MG63 (cell line): ENCODE measurements at places on chromosomes 11 and 22. TPM values are rescaled to one million over a fixed set of nuclear protein-coding genes. Genes with fewer than 3 reads are reported as not detected.

The ARHGAP8 gene
- total RNA-seq = not detected in 2 replicates

The ABCC8 gene
- not detected in 2 replicates for total RNA-seq

The SCT gene
- total RNA-seq = not detected in 2 replicates

The SVIP gene
- total RNA-seq = 4.2 and 23.0 TPM in 2 replicates

The RPLP2 gene
- total RNA-seq = 770 and 1,105 TPM in 2 replicates

The OR8G1 gene
- total RNA-seq = not detected in 2 replicates

The DYNC2H1 gene
- 7.6 and 26.5 TPM in 2 replicates for total RNA-seq

The STK33 gene
- total RNA-seq = 1.4 and 1.8 TPM in 2 replicates

The PHF21A gene
- total RNA-seq = 2.0 and 79.2 TPM in 2 replicates

The MUC5AC gene
- not detected in 2 replicates for total RNA-seq

The IFITM10 gene
- total RNA-seq = 0.03 and 1.8 TPM in 2 replicates

The CLTCL1 gene
- total RNA-seq = 0.62 and 1.5 TPM in 2 replicates

The TMEM191B gene
- not detected in 2 replicates for total RNA-seq

The BRSK2 gene
- total RNA-seq = 4.7 and 6.9 TPM in 2 replicates

The TTC28 gene
- 2.9 and 3.1 TPM in 2 replicates for total RNA-seq

The HSCB gene
- total RNA-seq = 16.2 and 17.8 TPM in 2 replicates

The KRTAP5-11 gene
- total RNA-seq = not detected in 2 replicates

The PRRG4 gene
- 0.13 and 1.4 TPM in 2 replicates for total RNA-seq

The GSC2 gene
- total RNA-seq = not detected in 2 replicates

The HOATZ gene
- total RNA-seq = not detected in 2 replicates

The ZNF280B gene
- total RNA-seq = 0.79 and 1.1 TPM in 2 replicates

The CRYBB2 gene
- not detected in 2 replicates for total RNA-seq

The RTN4R gene
- 0.10 and 5.7 TPM in 2 replicates for total RNA-seq

The SCGB1A1 gene
- total RNA-seq = not detected in 2 replicates

The IL17REL gene
- not detected in 2 replicates for total RNA-seq

The CBLIF gene
- not detected in 2 replicates for total RNA-seq

The MAP6 gene
- total RNA-seq = not detected in 2 replicates

The OR8U1 gene
- not detected in 2 replicates for total RNA-seq

The ENDOD1 gene
- total RNA-seq = 5.4 and 6.4 TPM in 2 replicates

The GGTLC2 gene
- not detected in 2 replicates for total RNA-seq

The APOL1 gene
- 0.49 and 2.4 TPM in 2 replicates for total RNA-seq

The OPCML gene
- not detected in 2 replicates for total RNA-seq

The CBX6 gene
- 9.1 and 18.9 TPM in 2 replicates for total RNA-seq

The A4GALT gene
- total RNA-seq = 9.1 and 17.9 TPM in 2 replicates

The WNT11 gene
- total RNA-seq = not detected in 2 replicates

The ZC3H12C gene
- total RNA-seq = 2.5 and 3.7 TPM in 2 replicates

The CCDC73 gene
- total RNA-seq = not detected in 2 replicates

The ARHGEF17 gene
- 4.7 and 10.9 TPM in 2 replicates for total RNA-seq

The ANO1 gene
- total RNA-seq = 0.12 and 0.99 TPM in 2 replicates

The GVQW3 gene
- total RNA-seq = 0.54 and 1.0 TPM in 2 replicates

The TMEM86A gene
- total RNA-seq = 0.05 and 0.40 TPM in 2 replicates

The OR4A16 gene
- not detected in 2 replicates for total RNA-seq

The UPB1 gene
- total RNA-seq = not detected in 2 replicates

The MUC5B gene
- total RNA-seq = not detected in 2 replicates
